ENCODE measurements at places on chromosomes 3 and 15. TPM values are rescaled to one million over a fixed set of nuclear protein-coding genes. Genes with fewer than 3 reads are reported as not detected.
A peak's percentile ranks its signal among the peaks of the same experiment; 100 is the strongest.

- H3K36me3 ChIP-seq: no peaks in the 10 kb centered on the region
- peak overlapping the region; percentile 72 for H3K27ac ChIP-seq
- H3K27me3 ChIP-seq: peaks cover under 1% of the 10 kb centered on the region
- H3K4me3 ChIP-seq: no peak overlapping the region
- H3K4me1 ChIP-seq: peaks cover 19% of the 10 kb centered on the region
- DNase-seq: no peak
These were observed 24.9 kb downstream of the CX3CR1 start for GRCh38 chr3:39254806-39255449.

DNA sequence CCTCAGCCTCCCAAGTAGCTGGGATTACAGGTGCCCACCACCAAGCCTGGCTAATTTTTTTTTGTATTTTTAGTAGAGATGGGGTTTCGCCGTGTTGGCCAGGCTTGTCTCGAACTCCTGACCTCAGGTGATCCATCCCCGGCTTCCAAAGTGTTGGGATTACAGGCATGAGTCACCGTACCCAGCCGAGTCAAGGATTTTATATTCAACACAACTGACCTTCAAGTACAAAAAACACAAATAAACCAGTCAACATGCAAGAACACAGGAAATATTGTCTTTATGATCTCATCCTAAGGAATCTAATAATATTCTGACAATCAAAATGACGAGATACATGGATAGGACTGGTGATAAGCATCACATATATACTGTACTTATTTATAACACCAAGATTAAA is 37.9 kb downstream of the TJP1 start:
- H3K36me3 ChIP-seq: no peaks in the 10 kb centered on the region
- no peaks in the 10 kb centered on the region for H3K4me1 ChIP-seq
- DNase-seq: no peak
- H3K27ac ChIP-seq: no peak overlapping the region

- peak overlapping the region; percentile 62 for H3K4me3 ChIP-seq
- peak overlapping the region; percentile 17 for H3K27ac ChIP-seq
- H3K4me1 ChIP-seq: peaks cover 21% of the 10 kb centered on the region
- no peaks in the 10 kb centered on the region for H3K27me3 ChIP-seq
- DNase-seq: peak; percentile 46
These were observed 3.3 kb upstream of the CP start for GRCh38 chr3:149224736-149225594.

DNA sequence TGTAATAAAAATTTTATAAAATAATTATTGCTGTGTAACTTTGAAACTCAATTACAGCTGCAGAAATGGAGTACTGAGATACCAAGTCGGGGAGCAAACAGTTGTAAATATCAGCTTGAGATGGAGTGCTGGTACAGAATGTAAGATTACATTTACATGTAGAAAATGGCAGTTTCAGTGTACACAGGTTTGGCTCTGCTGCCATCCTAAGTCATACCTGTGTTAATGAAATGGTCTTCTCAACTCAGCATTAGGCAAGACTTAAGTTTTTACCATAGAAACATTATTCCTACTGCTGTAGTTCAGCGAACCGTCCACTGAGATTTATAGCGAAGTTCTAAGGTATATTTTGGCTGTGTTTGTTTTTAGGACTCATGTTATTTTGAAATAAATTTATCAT is 110.1 kb upstream of the TBL1XR1 start:
- no peaks in the 10 kb centered on the region for H3K27me3 ChIP-seq
- no peaks in the 10 kb centered on the region for H3K36me3 ChIP-seq
- DNase-seq: no peak

GRCh38 chr3:124885466-124886167 is 1.5 kb downstream of the ITGB5 start:
- H3K4me1 ChIP-seq: no peaks in the 10 kb centered on the region
- DNase-seq: no peak
- peaks cover 34% of the 10 kb centered on the region for H3K27me3 ChIP-seq
- H3K36me3 ChIP-seq: no peaks in the 10 kb centered on the region
- H3K27ac ChIP-seq: no peak overlapping the region

GRCh38 chr3:36258421-36258820 is 121.9 kb upstream of the STAC start:
- H3K27me3 ChIP-seq: no peaks in the 10 kb centered on the region
- H3K36me3 ChIP-seq: no peaks in the 10 kb centered on the region
- no peaks in the 10 kb centered on the region for H3K4me1 ChIP-seq

The LXN gene
- total RNA-seq: 3.7 TPM

The CYP1A2 gene
- total RNA-seq: not detected

The BCHE gene
- not detected for total RNA-seq

The CFAP20DC gene
- total RNA-seq: 2.7 TPM
